ENCODE measurements at places on chromosomes 16 and 17.

- DNase-seq: peak; percentile 61
Measured at GRCh38 chr17:44222112-44222869, 2.8 kb upstream of the UBTF start.

GRCh38 chr17:4136373-4136772, 6.5 kb downstream of the ZZEF1 start:
- no peak for DNase-seq

- no peak for DNase-seq
Measured at GRCh38 chr16:8910811-8911210, 28.7 kb downstream of the LITAFD start.

GRCh38 chr17:74464730-74465377, 1.6 kb upstream of the CD300A start:
- no peak for DNase-seq

DNA sequence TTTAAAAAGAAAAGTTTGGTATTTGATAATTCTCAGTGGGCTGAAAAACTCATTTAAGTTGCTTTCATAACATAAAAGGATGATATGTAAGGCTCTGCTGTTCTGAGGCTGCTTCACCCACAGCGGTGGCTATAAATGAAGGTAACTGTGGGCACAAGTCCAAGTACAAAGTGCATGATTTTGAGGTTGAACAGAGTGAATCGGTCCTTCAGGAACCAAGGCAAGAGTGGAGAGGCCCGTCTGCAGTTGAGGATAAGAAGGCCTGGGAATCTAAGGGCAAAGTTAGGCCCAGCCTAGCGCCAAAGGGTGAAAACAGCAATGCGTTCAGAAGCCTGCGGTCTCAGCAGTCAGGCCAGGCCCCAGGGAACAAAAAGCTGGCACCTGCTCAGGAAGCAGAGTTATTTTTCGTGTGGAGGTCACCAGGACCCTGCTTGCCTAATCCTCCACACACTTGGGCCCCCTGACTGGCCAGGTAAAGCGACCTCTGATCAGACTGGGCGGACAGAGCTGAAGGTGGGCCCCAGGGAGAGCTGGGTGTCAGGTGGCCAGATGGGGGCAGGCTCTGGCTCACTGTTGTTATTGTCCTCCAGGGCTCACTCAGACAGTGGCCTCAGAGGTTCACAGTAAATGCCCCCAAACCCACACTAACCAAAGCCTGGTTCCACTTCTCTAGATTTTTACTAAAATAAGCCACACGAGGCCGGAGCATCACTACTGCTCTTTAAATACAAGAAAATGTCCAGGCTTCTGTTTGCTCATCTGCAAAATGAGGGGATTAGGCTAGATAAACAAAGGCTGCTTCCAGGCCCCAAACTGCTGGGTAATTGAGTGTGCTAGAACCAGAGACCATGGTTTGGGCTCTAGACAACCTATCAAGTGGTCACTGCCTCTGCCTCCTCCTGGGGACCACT, 46.5 kb downstream of the TEX2 start:
- DNase-seq: no peak

- DNase-seq: no peak
Measured at GRCh38 chr16:88655053-88655732, 4.3 kb upstream of the CYBA start.

- DNase-seq: no peak
Measured at GRCh38 chr17:82065193-82065637, 389 bp downstream of the DUS1L start.

- DNase-seq: no peak
Measured at GRCh38 chr17:58092797-58093385, 9.7 kb downstream of the DYNLL2 start.

DNA sequence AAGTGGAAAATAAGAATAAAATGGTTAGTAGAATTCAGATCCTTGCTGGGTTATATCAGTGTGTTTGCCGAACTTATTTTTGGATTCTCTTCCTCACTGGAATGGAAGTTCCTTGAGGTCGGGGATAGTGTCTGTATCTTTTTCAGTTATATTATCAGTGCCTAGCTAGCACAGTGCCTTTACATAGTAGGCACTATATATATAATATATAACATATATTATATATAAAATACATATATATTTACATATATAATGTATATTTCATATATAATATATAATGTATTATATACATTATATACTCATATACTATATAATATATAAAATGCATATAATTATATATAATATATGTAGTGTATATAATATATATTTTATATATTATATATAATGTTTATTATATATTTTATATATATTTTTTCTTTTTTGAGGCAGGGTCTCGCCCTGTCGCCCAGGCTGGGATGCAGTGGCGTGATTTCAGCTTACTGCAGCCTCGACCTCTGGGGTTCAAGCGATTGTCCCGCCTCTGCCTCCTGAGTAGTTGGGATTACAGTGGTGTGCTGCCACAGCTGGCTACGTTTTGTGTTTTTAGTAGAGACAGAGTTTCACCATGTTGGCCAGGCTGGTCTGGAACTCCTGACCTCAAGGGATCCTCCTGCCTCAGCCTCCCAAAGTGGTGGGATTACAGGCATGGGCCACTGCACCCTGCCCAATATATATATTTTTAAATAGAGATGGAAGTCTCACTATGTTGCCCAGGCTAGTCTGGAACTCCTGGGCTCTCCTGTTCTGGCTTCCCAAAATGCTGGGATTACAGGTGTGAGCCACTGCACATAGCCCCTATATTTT, 3.2 kb downstream of the NFATC3 start:
- no peak for DNase-seq

DNA sequence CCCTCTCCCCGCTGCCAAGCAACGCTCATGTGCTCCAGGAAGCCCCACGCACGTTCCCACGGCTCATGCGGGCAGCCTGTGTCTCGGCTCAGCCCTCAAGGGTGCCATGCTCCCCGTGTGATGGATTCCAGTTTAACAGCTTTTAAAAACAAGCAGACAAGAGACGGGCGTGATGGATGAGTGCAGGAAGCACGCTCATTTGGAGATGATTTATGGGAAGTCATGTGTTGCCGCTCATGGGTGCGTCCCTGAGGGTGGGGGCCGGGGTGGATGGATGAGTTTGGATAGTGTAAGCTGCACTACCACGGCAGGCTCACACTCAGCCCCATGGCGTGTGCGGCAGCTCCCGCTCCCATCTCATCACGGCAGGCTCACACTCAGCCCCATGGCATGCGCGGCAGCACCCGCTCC, 132.8 kb downstream of the RBFOX3 start:
- DNase-seq: no peak

- DNase-seq: no peak
Measured at GRCh38 chr16:77509051-77509450, 74.2 kb upstream of the ADAMTS18 start.

GRCh38 chr16:30063893-30064728, 1.4 kb upstream of the ALDOA start:
- DNase-seq: peak; percentile 38

DNA sequence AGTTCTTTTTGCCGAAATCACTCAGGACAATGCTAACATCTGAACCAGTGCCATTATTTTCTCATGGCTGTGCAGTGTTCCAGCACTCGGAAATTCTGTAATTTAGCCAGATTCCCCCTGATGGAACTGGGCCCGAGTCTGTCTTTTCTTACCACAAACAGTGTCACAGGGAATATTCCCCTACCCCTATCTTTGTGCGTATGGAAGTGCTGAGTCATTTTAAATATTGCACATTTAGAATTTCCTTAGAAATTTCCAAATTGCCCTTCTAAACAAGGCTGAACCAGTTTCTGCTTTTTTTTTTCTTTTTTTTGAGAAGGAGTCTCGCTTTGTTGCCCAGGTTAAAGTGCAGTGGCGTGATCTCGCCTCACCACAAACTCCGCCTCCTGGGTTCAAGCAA, 88.0 kb upstream of the CREBBP start:
- no peak for DNase-seq

- DNase-seq: no peak
Measured at GRCh38 chr16:58269526-58269925, 25.3 kb downstream of the PRSS54 start.

- no peak for DNase-seq
Measured at GRCh38 chr16:82936941-82937551, 310.3 kb downstream of the CDH13 start.

- no peak for DNase-seq
Measured at GRCh38 chr16:2816751-2817339, at the start of gene PRSS21. Gene PRSS21 (plus strand): TSS chr16:2817237. CDS start chr16:2817269, 32 bp downstream.

- DNase-seq: no peak
Measured at GRCh38 chr16:974611-975261, 4.0 kb upstream of the LMF1 start.

- DNase-seq: no peak
Measured at GRCh38 chr17:52024300-52024870, 134.1 kb downstream of the CA10 start.

- DNase-seq: no peak
Measured at GRCh38 chr17:76268015-76268749, 3.0 kb downstream of the UBALD2 start.

- peak; percentile 75 for DNase-seq
Measured at GRCh38 chr16:77359065-77359502, 75.8 kb downstream of the ADAMTS18 start.

Measured in RCC 7860 (cell line).